ENCODE measurements at places on chromosomes 1 and 21.

DNA sequence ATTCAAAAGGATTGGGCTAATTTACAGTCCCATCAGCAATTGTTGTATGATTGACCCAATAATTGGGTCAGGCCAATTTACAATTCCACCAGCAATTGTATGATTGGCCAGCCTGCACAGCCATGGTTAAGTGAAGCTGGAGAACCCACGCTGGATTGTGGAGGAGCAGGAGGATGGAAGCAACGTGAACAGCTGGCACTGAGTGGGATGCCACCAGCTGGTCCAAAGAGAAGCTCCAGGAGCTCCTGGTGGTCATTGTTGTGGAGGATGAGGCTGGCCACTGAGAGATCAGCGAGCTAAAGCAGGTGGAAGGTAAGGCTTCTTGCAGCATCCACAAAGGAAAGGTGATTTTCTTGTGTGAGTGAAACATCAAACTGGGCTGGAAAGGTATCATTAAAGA is 23.2 kb upstream of the EFCAB14 start:
- no peak for DNase-seq

- DNase-seq, result peak; percentile 74
Observed at GRCh38 chr1:112540226-112540794, 31.5 kb downstream of the WNT2B start.

GRCh38 chr1:155178441-155179111 is 4.9 kb downstream of the TRIM46 start:
- DNase-seq, result no peak

- DNase-seq, result peak; percentile 46
Observed at GRCh38 chr1:29379443-29380073, 143.2 kb downstream of the PTPRU start.

DNA sequence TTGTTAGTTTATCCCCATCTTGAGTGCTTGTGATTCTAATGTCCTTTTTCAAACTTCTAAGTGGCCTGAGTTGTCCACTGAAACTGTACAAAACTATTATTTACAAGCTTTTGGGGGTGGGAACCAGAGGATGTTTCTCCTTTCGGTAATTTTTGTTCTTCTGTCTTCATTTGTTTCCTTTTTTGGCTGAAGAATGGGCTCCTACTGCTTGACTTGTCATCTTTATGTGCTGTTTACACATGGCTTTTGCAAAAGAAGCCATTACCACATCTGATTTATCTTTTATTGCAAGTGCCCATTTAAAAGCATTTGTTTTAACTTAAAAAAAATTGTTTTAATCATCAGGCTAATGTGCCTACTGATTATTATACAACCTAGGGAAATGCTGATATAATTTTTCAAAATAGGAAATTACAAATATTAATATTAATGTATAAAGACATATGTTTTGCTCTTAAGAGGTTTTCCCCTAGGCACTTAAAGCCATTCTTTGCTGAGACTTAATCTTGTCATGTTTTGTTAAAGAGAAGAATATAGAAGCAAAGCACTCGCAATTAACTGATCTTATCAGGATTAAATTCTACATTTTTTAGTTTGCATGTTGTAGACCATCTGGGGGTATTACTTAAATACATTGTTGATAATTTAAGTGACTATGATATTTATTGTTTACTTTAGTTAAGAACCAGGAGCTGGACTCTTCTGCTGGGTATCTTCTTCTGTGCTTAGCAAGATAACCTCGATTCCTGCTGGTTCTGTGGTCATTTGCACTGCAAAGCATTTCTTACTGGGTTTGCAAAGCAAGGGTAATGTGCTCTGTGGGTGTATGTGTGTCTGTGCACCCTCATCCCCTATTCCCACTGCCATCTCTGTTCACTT is 40.1 kb downstream of the TMEM200B start:
- no peak for DNase-seq

GRCh38 chr1:246447501-246447900 is 59.6 kb downstream of the SMYD3 start:
- DNase-seq, result peak; percentile 54

DNA sequence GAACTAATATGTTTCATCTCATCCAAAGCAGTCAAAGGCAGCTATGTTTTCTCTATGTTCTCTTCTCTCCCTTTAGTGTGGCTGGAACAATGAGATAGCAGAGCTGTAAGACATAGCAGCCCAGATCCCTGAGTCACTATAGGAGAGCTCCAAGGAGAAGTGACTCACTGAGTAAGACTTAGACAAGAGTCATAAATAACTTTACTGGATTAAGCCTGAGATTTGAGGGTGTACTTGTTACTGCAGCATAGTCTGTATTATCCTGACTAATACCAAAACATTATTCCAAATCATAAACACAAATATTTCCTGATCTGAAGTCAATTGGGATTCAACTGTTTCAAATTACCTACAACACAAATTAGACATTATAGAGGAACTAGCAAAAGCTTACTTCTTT is 3.9 kb downstream of the KRTAP19-8 start:
- no peak for DNase-seq

Measured in fibroblast of upper back skin (primary cell).